CD4-positive, alpha-beta T cell treated with Interferon alpha-2 for 1 hour (primary cell): ENCODE measurements at places on chromosomes 2 and 18.

DNA sequence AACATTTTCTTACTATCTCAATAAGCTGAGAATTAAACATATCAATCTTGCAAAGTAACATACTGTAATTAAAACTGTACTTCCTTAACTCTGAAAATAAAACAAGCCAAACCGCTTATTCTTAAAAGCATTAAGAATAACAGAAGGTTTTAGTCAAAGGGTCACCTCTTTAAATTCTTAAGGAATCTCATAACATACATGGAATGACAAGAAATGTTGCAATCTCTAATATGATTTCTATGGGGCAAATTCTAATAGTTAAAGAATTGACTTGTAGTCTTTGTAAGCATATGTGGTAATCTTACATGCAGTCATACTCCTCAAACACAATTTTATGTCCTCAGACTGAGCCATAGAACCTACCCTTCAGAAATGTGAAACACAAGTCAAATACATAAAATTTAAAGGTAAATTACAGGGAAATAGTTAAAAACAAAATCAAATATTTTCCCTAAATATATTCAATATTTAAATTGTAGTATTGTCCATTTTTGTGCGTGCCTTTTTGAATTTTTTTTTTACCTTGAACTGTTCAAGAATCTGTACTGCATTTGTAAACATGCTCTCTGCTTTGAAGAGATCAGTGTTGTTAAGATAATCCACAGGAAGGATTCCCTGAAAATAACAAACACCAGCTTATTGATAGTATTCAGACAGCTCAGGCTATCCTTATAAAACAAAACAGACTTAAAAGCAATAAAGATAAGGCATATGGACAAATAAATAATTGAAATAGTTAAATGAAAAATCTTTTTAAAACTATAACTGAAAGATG, 48.2 kb downstream of the PIGN start:
- DNase-seq: no peak

GRCh38 chr2:128797937-128798336, 479.3 kb upstream of the HS6ST1 start:
- no peak for DNase-seq

DNA sequence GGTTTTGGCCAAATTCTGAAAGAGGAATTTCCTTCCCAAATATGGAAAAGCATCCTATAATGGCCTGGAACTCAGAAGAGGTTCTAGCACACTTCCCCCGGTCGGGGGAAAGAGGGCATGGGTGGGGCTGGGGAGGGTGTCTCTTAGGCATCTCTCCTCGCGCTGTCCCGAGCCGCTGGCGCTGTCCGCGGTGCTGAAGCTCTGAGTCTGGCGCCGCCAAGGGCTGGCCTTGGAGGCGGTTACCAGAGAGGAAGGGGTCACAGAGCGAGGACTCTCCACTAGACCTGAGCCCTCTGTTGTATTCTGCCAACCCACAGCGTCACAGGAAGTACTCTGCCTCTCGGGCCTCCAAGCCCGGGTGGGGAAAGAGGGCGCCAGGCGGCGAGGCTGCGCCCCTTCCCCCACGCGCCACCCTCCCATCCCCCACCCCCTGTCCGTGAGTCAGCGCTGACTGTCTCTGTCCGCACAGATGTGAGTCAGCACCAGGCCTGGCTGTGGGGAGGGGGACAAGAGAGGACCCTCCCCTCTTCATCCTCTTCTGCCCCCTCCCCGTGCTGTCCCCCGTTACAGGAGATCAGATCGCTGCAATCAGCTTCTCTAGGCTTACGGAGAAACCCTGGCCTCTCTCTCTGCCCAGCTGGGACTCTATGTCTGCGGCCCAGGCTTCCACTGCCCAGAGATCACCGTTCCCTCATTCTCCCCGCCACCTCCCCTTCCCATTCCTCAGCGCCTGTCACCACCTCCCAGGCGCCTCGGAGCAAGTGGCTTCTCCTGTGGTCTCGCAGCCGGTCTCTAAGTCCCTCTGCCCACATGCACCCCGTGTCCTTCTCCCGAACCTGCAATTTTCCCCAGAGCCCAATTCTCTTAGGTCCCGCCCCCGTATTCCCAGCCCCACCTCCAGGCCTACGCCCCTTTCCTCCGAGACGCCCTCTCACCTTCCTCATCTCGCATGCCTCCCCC, 779 bp downstream of the PTPRN start:
- peak; percentile 64 for DNase-seq

- no peak for DNase-seq
Observed at GRCh38 chr18:37962316-37962966, 396.8 kb upstream of the CELF4 start.

DNA sequence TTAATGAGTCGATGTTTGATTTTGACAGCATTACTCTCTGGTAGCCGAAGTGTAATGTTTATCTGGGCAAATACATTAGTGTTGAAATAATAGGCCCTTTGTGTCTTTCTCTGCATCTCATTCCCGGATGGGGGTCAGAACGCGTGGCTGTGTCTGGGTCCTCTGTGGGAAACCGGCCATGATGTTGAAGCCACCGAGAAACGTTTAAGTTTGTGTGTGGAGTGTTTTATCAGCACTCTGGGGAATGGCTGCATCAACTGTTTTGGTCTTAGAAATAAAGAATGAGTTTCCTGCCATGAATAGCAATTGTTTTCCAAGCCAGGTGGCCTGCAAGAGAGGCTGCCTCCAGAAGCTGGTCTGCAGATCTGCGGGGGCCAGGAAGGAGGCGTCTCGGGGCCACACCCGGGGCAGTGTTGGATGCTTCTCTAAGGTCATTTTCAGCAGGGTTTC, 69.7 kb downstream of the RNF144A start:
- DNase-seq: no peak

- DNase-seq: no peak
Observed at GRCh38 chr2:102129951-102130646, 12.4 kb upstream of the IL1R1 start.

DNA sequence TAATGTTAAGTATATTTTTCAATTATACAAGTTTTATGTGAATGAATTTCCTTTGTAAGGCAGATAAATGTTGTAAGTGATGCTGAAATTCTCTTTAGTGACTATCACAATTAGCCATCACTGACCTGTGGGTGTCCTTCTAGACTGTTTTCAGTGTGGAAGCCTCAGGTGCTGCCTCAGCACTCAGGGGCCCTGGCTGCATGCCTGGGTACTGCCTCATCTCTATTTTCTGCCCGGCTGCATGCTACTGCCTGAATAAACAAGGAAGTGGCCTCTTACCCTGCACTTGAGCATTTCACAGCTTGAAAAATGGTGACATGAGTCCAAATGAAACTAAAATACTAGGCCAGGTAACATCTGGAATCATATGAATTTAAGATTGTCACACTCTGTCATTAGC, 787.6 kb upstream of the SALL3 start:
- DNase-seq: no peak

GRCh38 chr2:161571051-161571429, 53.2 kb upstream of the SLC4A10 start:
- no peak for DNase-seq

DNA sequence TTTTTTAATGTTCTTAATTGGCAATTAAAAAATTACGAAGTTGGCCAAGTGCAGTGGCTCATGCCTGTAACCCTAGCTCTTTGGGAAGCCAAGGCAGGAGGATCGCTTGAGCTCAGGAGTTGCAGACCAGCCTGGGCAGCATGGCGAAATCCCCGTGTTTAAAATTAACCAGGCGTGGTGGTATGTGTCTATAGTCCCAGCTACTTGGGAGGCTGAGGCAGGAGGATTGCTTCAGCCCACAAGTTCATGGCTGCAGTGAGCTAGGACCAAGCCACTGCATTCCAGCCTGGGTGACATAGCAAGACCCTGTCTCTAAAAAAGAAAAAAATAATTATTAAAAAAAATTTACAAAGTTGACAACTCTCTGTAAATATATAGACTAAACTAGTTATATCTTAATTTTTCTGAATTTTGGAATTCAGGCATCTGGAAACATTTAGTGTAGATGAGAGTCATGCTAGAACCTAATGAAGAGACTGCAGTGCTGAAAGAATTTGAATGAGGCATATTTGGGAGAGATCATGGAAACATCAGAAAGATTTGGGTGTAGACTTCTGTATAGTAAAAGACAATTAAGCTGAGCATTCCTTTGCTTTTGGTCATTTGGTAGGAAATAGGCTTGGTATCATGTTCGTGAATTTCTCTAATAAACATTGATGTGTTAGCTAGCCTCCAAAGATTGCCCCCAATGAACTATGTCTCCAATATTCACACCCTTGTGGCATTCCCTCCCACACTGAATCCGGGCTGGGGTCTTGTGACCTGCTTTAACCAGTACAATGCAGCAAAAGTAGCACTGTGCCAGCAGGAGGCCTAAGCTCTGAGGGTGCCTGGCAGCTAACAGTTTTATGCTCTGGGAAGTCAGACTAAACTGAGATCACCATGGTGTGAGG, 4.2 kb upstream of the ROCK1 start:
- DNase-seq: no peak

DNA sequence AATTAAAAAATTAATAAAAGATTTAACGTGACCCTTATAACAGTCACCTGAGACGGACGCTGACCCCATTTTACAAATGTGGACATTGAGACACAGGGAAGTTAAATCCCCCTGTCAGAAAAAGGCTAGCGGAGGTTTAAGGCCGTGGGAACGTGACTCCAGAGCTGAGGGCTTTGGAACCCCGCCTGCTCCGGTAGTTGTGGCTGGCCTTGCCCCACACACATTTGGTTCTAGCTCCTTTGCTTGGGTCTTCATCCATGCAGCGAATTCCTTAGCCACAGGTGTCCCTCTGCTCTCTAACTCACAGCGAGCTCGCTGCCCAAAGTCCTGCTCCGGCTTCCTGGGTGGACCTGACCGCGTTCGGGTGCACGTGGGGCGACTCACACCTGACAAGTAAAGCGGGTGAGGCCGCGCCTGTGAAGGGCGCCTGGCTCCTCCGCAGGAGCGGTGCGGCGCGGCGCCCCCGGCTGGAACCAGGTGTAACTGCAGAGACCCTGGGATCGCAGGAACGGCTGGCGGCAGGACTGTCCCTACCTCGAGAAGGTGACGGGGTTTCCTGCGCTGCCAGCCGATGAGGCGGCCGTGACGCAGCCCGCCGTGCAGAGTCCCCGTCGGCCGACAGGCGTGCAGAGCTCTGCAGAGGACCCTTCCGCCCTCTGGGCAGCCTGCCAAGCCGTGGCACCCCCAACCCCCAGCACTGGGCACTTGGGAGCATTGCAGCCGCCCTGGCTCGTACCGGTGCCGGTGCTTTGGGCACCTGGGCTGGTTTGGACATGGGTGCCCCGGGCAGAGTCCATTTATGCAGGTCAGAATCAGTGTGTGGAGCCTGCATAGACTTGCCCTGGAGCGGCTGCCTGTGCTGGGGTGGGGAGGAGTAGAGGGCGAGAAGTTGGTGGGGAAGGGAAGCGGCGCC, 2.4 kb upstream of the PROC start:
- peak; percentile 82 for DNase-seq

DNA sequence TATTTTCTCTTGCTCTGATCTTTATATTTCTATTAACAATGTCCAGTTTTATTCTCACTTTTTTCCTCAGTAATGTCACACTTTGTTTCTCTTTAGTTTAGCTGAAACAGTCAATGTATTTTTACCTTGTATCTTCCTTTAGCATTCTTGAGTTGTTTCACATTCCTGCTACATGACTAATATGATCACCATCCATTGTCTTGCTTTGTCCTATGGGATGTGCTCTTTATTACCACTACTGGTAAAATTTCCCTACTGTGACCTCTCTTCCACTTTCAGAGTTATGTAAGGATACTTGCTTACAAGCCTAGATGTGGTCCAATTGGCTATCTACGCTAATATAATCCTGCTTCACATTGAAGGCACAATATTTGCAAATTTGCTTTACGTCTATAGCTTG, 457.9 kb downstream of the PIK3C3 start:
- DNase-seq: no peak

DNA sequence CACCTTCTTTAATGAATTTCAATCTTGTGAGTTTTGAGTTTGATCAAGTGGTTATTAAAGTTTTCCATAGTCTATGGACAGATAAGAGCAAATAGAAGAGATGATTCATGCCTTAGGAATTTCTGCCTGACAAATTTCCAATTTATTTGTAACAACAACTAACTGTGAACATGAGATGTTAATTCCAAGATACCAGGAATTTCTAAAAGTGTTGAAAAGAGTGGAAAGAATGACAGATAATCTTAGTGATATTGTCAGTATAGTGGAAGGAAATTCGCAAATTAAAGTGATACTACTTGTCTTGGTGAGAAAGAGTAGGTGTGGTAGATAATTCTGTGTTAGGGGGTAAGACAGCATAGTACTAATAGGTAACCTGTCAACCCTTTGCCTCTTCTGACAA, 82.4 kb downstream of the AGPS start:
- no peak for DNase-seq
